ENCODE measurements at places on chromosomes 3 and 15.

DNA sequence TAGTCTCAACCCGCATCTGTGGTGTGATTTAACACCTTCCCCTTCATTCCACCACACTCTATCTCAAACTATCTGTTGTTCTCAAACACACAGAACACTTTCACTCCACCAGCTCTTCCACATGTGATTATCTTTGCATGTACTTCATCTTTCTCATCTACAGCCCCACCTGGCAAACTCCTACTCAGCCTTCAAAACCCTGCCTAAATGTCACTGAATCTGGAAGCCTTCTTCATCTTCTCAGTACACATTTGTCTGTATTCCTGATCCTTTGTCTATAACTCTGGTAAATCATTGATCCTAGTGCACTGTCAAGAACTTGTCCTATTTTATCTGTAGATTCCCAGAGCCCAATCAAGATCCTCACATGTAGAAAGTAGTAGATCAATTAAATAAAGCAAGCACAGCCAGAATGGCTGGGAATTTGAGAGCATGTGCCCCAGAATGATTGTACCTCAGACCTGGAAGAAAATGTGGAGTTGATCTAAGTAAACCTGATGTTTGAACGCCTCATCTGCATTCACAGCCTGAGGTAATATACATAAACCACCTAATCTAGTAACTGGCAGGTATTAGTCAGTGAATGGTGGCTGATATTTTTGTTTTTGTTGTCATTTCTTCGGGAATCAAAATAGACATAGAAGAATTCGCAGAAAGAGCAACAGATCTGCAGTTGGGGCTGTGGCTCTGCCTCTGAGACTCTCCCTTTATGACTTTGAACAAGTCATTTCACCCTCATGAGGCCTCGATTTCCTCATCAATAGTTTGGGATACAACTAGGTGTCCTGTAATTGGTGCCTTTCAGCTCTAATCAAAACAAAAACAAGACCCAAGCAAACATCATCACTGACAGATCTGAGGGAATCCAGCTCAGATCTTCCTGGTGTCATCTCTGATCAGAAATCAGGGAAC is 28.0 kb upstream of the MAGEF1 start:
- no peak for DNase-seq

DNA sequence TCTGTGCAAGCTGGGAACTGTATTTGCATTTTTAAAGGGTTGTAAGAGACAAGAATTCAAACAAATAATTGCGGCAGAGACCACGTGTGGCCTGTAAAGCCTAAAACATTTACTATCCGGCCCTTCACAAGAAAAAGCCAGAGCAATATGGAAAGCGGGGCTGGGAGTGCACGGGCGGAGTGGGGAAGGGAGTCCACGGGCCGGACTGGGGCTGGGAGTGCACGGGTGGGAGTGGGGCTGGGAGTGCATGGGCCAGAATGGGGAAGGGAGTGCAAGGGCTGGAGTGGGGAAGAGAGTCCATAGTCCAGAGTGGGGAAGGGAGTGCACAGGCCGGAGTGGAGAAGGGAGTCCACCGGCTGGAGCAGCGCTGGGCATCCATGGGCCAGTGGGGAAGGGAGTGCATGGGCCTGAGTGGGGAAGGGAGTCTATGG is 41.2 kb downstream of the KLF15 start:
- no peak for DNase-seq

- DNase-seq: no peak
Measured at GRCh38 chr15:73869216-73869995, 4.0 kb upstream of the TBC1D21 start.

- no peak for DNase-seq
Measured at GRCh38 chr3:166123576-166123975, 286.4 kb upstream of the BCHE start.

GRCh38 chr3:60651799-60652198 is 599.5 kb downstream of the FHIT start:
- no peak for DNase-seq

- DNase-seq: no peak
Measured at GRCh38 chr3:130997289-130997688, 29.3 kb downstream of the ASTE1 start.

GRCh38 chr3:172329070-172329469 is 119.2 kb downstream of the GHSR start:
- DNase-seq: peak; percentile 32

DNA sequence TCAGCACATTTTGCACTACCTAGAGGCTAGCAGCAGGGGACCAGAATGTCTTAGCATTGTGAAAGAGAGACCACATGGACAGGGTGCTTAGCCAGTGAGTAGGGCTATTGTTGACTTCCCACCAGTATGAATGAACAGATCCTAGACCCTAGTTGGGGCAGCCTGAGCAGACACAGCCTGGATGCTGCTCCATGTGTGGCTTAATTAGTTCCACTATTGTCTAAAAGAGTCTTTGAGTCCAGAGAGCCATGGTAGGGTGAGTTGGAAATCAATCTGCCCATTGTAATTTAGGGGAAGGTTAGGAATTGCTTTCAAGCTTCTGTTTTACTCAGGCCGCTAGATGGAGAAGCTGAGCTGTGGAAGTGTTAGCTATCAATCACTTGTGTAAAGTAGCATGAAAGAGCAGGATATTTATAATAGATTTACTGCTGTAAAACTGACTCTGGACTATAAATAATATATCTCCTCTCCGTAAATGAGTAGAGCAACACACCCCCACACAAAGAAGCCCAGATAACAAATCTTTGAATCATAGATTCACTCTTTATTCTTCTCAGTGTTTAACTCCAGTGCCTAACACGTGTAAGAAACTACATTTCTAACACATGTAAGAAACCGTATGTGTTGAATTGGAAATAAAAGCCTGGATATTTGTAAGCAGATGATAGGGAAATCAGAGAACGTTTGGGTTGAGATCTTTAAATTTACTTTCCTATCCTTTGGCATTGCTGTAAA is 4.1 kb upstream of the GCSAM start:
- DNase-seq: peak; percentile 83

- peak; percentile 47 for DNase-seq
Measured at GRCh38 chr3:68256635-68257223, 602.3 kb upstream of the SUCLG2 start.

DNA sequence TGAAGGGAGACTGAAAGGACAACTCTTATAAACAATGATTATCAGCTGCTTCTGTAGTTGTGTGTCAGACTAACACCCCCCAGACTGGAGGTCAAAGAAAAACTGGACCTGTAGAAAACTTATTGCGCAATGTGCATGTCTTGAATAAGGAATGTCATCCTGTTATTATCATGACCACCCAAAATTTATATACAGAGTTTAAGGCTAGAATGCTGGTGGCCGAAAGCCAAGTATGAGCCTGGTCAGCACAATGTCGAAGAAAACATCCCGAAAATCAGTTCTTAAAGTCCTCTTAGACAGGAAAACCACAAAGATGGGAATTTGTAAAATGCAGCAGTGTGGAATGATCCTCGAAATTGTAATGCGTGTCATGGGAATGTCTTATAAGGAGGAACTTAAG is 29.3 kb downstream of the RFTN1 start:
- DNase-seq: no peak

DNA sequence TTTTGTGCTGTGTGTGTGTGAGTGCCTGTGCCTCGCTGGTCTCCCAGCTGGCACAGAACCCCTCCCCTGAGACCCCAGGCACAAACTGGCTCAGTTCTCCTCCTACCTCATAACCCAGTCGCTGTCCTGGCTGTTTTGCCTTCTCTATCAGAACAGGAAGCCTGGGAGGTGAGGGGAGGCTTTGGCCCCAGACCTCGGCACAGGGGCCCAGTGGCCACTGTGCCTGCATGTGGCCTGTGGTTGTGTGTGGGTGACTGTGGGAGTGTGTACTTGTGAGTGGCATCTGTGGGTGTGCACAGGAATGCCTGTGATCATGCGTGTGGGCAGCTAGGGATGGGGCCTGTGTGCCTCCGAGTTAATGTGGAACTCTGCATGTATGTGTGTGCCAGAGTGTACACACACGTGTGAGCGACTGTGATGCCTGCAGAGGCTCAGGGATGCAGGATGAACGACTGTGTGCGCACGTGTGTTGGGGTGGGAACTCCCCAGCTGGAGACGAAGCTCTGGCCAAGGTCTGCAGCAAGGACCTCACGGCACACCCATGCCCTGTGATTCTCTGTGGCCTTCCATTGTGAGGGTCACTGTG is 32.3 kb downstream of the PSTPIP1 start:
- DNase-seq: no peak

DNA sequence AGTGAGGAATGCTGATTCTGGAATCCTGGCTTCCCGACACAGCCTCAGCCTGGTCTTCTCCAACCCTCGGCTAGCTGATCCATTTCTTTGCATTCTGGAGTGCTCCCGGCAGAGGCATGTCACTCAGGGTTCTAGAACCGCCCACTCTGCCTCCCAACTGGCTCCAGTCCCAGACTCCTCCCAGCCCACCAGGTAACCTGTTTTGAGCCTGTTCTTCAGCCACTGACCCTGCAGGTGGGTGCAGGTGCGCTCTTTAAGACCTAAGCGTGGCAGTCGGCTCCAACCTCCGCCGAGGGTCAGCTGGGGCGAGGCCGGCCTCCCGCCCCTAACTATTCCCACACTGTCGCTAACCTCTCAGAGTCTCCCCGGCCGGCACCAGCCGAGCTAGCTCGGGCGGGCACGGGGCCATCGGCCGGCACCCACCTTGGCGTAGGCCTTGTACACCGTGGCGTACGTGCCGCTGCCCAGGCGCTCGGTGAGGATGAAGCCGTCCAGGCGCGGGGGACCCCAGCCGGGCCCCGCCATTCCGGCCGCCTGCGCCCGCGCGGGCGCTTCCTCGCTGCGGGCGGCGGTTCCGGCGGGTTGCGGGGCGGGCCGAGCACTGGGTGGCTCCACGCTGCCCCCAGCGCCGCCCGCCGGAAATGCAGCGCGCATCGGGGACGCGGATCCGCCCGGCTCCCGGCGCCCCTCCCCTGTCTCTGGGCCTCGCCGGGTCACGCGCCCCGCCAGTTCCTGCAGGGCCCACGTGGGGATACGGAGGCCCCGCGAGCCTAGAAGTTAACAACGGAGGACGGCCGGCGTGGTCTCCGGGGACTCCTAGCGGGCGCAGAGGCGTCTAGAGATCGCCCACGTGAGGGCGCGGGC is at the start of gene ULK3:
ULK3 (minus strand) TSS at position 576 of the 864 bp plus-strand sequence; CDS start at position 525, 51 bp downstream.
- DNase-seq: peak; percentile 93

DNA sequence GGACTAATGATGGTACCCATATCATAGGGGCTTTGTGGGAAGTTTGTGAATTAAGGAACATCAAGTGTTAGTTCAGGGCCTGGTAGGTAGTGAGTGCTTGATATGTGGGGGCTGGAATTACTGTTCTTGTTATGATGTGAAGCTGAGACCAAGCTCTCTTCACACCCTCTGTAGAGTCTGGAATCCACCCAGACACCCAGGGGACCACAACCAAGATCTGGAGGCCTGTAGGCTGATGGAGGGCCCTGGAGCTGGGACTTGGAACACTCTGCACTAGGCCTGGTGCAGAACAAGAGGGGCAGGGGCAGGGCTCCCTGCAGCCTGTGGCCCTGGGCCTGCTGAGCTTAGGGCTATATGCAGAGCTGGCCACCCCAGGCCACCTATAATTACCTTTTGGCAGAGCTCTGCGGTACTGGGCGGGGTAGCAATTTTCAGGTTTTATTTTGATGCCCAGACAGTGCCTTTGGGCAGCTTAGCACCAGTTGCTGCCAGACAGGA is 13.1 kb upstream of the PRKCD start:
- no peak for DNase-seq
